ENCODE measurements at places on chromosomes 7 and 10.

DNA sequence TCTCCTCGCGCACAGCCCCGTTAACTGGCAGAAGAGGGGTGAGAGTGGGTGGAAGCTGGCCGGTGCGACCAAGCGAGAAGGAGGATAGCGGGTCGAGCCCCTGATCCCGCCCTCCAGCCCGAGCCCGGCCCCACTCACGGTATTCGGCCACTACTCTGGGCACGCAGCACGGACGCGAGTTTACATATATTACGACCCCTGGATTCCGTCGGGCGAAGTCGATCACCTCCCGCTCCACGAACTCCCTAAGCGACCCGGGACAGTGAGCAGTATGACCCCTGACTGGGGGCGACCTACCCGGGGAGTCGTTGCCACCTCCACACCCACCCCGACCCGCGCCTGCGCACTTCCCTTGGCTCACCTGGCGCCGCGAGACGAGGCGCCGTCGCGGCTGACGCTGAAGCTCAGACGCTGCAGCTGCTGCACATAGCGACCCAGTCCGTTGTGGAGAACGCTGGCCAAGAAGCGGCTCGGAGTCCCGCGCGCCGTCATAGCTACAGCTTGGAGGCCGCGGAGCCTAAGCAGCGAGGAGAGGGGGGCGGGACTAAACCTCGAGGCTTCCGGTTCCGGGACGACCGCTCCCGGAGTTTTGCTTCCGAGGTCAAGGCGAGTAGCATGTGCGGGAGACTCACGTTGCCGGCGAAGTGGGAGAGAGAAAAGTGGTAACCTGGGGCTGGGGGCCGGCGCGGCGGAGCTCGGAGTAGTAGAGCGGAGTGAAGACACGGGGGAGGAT, at the start of the genes MRPL43 and TWNK:
MRPL43 (minus strand) TSS at position 546 of the 733 bp plus-strand sequence; CDS start at position 492, 54 bp downstream.
TWNK (plus strand) TSS at position 592 of the 733 bp plus-strand sequence. CDS start 668 bp downstream, outside the sequence.
- DNase-seq: peak; percentile 87

GRCh38 chr7:151905353-151905752, 28.4 kb upstream of the PRKAG2 start:
- DNase-seq: no peak

GRCh38 chr10:106107706-106108105, 1056.8 kb downstream of the SORCS1 start:
- DNase-seq: no peak

GRCh38 chr7:70838292-70838907, 293.5 kb upstream of the GALNT17 start:
- DNase-seq: no peak

- no peak for DNase-seq
Measured at GRCh38 chr10:132054564-132054963, 11.2 kb upstream of the JAKMIP3 start.

- no peak for DNase-seq
Measured at GRCh38 chr10:71618598-71618997, 101.0 kb downstream of the C10orf105 start.

GRCh38 chr10:127535802-127536515, 13.2 kb upstream of the NPS start:
- DNase-seq: no peak

DNA sequence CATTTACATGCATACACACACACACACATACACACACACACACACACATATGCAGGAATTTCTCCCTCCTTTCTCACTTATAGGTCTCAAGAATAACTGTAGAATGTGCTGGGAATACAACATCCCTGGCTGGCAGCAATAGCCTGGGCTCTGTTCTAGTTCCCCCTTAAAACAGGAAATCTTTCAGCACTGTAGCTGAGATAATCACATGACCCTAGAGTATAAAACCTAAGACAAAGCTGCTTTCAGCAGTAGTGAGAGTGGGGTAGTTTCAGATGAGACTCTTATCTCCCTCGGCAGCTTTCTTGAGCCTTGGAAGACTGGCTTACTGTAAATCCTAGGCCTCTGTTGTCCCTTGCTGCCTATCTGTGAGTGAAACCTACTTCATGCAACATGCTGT, 137.4 kb upstream of the AKR1E2 start:
- no peak for DNase-seq

DNA sequence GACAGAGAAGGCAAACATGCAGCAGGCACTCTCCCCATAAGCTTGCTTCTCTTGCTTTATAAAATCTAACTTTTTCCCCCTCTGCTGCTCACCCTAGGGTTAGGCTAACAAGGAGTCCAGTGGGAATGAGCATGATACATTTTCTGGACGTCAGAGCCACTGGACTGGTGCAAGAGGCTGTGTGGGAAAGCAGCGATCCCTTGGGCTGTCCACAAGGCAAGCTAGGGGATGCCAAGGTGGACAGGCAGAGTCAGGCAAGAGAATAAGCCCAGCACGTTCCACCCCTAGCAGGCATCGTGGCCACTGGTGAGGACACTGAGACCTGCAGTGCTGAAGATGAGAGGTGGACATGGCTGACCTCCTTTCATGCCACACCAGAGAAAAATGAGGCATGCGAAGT, 290.9 kb upstream of the ZMIZ1 start:
- DNase-seq: no peak

GRCh38 chr10:132665946-132666704, 119.8 kb downstream of the NKX6-2 start:
- no peak for DNase-seq

GRCh38 chr10:43595739-43596298, 10.4 kb upstream of the ZNF485 start:
- no peak for DNase-seq

DNA sequence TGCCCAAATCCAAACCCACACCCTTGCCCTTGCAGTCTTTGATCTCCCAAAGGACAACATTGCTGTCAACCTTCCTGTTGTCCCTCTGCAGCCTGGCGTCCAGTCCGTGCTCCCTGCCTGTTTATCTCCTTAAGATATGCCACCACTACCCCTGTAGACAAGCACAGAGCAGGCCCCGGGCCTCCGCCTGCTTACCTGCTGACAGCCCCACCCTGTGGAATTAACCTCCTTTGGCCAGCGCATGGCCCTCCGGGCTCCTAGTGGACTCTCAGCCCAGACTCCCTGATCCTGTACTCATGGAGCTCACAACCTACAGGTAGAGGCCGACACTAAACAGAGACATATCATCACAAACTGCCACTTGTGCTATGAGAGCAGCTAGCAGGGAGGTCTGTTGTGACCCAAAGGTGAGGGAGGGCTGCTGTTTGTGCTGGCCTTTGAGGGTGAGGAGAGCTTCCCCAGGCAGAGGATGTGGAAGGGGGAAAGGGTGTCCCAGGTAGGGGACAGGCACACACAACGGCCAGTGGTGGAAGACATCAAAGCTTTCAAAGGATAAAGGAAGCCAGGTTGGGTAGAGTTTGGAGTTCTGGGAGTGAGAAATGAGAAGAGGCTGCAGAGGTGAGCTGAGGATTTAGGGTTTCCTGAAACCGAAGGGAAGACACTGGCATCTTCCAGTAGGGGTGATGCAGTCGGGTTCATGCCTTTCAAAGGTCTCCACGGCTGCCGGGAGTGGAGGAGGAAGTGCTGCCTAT, 174.5 kb upstream of the ZMIZ1 start:
- peak; percentile 24 for DNase-seq

DNA sequence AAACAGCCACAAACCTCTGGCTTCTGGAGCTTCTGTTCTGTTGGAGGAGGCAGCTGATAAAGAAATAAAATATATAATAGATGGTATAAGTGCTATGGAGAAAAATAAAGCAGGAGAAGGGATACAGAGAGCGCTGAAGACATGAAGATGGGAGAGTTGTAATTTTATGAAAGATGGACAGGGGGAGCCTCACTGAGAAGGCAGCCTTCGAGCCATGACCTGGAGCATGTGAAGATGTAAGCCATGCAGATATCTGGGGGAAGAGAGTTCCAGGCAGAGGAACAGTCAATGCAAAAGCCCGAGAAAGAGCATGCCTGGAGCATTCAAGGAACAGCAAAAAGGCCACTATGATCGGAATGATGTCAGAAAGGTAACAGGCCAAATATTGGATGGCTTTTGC, 187.5 kb downstream of the KIAA1217 start:
- no peak for DNase-seq
